CD4-positive, alpha-beta T cell treated with Interleukin-17A for 1 hour (primary cell): ENCODE measurements at places on chromosomes 1 and 21.

GRCh38 chr1:246659594-246660140 lies 64.5 kb upstream of the SCCPDH start:
- no peak for DNase-seq

GRCh38 chr1:42359466-42359865 lies 21.1 kb upstream of the RIMKLA start:
- no peak for DNase-seq

- DNase-seq = no peak
These were observed 4.1 kb downstream of the TMEM240 start for GRCh38 chr1:1536019-1536937.

GRCh38 chr1:100448366-100448765 lies 89.6 kb upstream of the GPR88 start:
- DNase-seq = no peak

DNA sequence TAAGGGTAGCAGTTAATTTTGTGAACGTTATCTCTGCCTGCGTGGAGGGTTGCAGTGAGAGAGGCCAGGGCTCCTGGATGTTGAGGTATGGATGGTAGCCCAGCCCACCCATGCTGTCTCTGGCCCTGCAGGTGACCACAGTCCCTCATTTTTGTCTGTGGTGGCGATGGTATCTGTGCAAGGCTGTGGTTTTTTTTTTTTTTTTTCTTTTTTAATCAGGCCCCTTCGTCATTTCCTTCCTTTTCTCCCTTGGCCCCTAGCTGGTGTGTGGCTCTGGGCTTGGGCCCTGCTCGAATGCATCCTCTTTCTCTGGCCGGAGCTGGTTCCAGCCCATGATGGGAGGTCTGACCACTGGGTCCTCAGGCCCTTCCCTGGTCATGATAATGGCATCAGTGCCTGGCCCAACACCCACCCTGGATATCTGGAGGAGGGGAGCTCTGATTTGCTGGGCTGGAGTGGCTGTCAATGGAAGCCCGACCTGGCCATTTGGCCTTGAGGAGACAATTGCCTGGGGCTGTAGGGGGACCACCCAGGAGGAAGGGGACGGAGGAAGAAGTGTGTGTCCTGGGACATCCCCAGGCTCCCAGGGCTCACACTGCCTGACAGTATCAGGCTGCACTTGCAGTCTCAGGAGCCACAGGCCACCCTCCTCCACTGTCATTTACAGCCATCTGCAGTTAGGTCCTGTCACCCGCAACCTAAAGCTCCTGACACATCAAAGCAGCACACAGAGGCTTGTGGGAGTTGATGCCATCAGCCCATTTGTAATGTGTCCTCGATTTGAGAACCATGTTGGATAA lies 8.1 kb upstream of the RNF187 start:
- peak; percentile 29 for DNase-seq

DNA sequence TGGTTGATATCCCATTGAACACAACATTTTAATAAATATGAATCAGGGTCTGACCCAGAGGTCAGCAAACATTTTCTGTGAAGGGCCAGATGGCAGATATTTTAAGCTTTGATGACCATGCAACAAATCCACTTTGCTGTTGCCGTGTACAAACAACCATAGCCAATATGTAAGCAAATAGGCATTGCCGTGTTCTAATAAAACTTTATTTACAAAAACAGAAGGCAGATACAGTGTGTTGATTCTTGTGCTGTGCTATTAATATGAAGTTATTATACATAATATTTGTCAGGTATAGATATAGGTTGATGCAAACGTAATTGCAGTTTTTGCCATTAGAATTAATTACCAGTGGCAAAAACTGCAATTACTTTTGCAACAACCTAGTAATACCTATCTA lies 8.8 kb upstream of the XCL1 start:
- DNase-seq = no peak

- no peak for DNase-seq
These were observed 331.2 kb downstream of the KIF26B start for GRCh38 chr1:245485996-245486395.

DNA sequence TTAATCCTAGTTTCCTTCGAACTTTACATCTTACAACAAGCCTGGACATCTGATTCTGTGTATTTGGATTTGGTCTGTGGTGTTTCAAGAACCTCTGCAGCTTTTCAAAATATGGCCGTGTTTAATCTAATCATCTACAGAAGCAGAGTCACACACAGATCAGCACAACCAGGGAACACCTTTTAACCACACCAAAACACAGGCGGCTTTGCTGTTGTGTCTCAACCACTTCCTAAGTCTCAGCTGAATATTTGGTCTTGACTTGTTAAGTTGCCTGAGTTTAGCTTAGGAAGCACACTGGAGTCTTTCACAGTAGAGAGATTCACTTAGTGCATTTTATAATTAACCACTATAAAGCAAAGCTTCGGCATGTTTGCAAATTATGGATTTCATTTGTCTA lies 17.1 kb downstream of the ADAMTS5 start:
- DNase-seq = no peak

DNA sequence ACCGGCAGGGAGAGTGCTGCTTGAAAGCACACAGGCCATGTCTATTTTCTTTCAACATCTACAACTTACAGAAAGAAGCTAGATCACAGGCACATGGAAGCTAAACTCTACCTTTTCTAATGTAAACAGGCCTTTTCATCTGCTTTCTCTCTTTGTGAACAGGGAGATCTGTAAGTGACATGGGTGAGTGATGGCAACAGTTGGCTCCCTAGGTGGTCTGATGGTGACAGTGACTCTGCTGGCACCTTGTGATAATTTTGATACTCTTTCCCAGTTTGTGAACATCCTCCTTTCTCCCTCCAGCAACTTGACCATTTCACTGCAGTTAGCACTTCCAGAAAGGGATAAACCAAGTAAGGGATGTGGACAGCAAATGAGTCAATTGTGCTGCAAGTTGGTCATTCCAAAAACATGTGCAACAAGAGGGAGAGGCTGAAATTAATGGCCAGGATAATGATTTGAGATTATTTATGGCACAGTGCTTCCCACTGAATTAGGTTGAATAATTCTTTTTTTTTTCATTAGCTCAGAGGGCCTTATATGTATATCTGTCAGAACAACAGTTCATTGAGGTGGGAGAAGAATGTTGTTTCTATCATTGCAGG lies 89.5 kb downstream of the XCL2 start:
- no peak for DNase-seq

DNA sequence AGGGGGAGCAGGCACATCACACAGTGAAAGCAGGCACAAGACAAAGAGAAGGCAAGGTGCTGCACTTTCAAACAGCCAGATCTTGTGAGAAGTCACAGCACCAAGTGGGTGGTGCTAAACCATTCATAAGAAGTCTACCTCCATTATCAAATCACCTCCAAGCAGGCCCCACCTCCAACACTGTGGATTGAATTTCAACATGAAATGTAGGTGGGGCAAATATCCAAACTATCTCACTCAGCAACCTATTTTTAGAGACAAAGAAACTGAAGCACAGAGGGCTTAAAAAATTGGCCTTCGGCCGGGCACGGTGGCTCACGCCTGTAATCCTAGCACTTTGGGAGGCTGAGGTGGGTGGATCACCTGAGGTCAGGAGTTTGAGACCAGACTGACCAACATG lies 90.4 kb downstream of the UBE2U start:
- DNase-seq = no peak

DNA sequence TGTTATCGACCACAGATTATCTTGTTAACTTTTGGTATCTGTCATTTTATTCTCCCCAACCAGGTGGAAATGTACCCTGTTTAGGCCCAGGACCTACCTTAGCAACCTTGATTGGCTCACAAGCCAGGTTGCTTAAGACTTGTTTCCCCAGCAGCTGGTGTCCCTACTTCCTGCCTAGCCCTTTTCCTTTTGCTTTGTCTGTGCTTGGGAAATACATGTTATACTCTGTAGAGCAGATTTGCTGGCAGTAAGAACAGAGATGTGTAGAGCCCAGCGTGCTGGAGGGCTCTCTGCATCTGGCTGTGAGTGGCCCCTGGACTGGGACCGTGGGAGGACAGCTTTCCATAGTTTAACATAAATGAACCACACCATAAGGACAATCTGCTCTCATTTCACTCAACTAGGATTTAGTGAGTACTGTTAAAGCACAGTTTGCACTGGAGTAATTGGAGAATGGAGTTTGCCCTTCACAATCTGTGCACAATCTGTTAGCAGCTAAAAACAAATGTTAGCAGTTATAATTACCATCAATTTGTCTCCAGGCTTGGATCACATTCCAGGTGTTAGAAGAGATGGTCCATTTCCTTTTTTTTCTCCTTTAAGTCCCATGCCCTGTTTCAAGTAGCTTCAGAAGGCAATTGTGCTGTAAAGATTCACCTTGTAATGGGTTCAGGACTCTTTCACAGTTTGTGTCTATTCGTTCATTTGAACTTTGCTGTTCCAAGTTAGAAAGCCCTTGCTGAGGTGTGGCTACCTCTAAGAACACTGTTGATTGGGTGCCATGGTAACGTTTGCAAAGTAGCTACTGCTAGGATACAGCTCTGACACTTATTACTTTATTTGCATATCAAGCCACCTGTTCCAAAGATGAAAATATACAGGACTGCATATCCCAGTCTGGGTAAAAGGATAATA lies at the start of gene APOBEC4:
Gene APOBEC4, minus strand, starts transcription at position 770 of the 915 bp plus-strand sequence. CDS start 4,535 bp downstream, outside the sequence.
- peak; percentile 23 for DNase-seq

- DNase-seq = no peak
These were observed 4.3 kb downstream of the SLC45A3 start for GRCh38 chr1:205676002-205676401.

DNA sequence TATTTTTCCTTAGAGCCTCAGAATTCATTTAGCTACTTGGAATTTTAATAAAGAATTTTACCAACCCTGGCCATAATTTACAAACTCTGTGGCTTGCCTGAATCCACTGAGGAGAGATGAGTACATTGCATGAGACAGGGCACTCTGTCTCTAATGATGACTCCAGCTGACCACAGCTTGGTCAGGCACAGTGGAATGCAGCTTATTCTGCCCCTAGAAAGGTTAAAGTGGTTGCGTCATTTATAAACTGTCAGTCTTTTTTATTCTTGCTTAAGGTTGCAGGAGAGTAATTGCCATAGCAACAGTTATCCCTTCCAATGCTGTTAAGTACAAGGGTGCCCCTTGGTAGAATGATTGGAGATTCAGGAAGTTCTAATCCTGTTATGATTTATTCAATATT lies 28.3 kb downstream of the PDE4B start:
- no peak for DNase-seq

DNA sequence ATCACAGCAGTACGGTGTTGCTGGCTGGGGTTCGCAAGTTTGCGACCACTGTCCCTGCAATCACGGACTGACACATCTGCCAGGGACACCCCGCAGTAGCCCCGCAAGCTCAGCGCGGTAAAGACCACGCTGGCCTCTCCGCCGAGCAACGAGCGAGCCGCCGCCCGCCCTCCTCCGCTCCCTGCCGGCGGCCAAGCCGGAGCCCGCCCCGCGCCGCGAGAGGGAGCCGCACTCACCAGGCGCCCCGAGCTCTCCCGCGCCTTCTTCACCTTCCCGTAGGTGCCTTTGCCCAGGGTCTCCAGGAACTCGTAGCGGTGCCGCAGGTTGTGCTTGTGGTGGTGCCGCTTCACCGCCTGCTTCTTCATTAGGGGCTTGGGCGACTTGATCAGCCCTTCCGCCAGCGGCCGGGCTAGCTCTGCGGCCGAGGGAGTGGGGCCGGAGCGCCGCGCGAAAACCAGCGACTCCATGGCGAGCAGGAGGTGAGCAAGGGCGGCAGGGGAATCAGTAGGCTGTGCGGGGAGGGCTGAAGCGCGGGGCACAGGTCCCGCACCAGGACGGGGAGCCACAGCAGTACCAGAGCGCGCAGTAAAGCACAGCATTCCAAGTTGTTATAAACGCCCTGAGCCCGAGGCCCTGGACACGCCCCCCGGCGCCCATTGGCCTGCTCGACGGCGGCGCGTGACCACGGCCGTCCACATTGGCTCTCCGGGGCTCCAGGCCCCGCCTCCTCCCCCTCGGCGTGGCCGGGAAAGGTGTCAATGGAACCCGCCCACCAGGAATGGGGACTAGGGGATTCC lies at the start of gene NUAK2:
Gene NUAK2, minus strand, starts transcription at position 584 of the 797 bp plus-strand sequence. Its CDS starts 117 bp downstream, at position 467.
- DNase-seq = peak; percentile 88

GRCh38 chr1:92481971-92482664 lies 4.6 kb downstream of the GFI1 start:
- no peak for DNase-seq

GRCh38 chr1:237431448-237431847 lies 389.5 kb downstream of the RYR2 start:
- no peak for DNase-seq

- no peak for DNase-seq
These were observed 18.3 kb upstream of the PADI4 start for GRCh38 chr1:17289721-17290120.

GRCh38 chr1:22410401-22410800 lies 41.2 kb upstream of the ZBTB40 start:
- DNase-seq = no peak

- no peak for DNase-seq
These were observed 569.6 kb upstream of the ADGRL2 start for GRCh38 chr1:81230983-81231728.

GRCh38 chr1:182723200-182723599 lies 38.8 kb upstream of the RGS8 start:
- DNase-seq = no peak

GRCh38 chr1:29569971-29570634 lies 333.8 kb downstream of the PTPRU start:
- DNase-seq = no peak

- DNase-seq = no peak
These were observed 42.9 kb upstream of the PLA2G2C start for GRCh38 chr1:20229171-20229570.

DNA sequence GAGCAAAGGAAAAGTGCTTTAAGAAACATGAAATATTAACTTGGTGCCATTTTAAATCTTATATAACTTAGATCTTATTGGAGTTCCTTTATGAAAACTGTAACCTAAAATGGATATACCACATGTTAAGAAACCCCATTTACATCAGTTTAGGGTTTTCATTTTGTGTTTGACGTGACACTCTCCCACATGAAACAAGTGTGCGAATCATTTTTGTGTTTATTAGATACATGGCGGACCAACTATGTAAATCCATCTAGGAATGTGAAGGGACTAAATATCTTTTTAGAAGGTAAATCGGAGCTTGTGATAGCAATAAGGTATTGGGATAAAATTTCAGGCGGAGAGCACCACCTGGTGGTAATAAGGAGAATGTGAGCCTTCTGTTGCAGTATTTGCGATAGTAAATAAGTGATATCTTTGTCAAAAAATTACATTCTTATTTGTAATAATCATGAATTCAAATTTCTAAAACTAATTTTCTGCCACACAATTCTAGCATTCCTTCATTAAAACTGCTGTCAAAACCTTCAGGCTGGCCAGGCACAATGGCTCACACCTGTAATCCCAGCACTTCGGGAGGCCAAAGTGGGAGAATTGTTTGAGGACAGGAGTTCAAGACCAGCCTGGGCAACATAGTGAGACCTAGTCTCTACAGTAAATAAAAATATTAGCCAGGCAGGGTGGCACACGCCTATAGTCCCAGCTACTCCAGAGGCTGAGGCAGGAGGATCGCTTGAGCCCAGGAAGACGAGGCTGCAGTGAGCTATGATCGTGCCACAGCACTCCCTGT lies 31.3 kb downstream of the SMAP2 start:
- peak; percentile 78 for DNase-seq

- no peak for DNase-seq
These were observed 34.1 kb downstream of the KRTAP20-3 start for GRCh38 chr21:30676737-30677136.

GRCh38 chr21:38802050-38803026 lies 3.4 kb upstream of the ETS2 start:
- DNase-seq = no peak

- DNase-seq = no peak
These were observed 64.7 kb downstream of the NRIP1 start for GRCh38 chr21:15000081-15000480.

- no peak for DNase-seq
These were observed 28.4 kb downstream of the SLAMF6 start for GRCh38 chr1:160494620-160495019.

GRCh38 chr1:159341736-159342135 lies 39.6 kb downstream of the FCER1A start:
- no peak for DNase-seq
